ENCODE measurements at places on chromosomes 6 and 20.

DNA sequence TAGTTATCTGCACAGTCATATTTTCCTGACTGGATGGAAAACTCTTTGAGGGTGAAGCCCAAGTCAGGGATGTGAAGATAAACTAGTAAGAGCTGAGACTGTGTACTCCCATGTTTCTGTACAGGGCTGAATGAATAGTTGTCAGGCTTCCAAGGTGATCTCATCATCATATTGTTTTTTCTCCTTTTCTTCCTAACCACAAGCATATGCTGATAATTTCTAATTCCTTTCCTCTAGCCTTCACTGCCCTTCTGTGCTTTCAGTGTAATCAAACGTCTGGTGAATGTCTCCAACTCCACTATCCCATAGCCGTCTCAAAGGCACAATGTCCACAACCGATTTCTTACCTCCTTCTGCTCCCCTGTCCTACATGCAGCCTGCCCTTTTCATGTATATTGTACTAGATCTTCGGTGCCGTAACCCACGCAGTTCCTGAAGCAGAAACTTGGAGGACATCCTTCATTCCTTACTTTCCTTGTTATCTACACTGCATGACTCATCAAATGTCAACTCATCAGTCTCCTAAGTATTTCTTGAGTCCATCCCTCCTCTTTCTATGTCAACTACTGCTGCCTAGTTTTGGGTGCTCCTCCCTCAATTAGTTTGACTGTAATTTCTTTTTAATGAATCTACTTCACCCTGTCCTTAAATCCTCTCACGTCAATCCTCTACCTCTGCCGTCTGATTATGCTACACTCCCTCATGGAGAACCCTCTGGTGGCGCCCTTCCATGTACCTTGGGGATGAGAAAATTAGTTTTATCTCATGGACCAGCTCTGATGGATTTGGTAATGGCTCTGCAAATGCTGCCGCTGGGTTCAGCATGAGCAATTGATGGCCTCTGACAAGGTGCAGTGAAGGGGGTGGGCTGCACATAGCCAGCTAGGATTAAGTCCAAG, 21.9 kb downstream of the NCOA7 start:
- no peak for DNase-seq

- no peak for DNase-seq
These were observed 109.2 kb upstream of the MCHR2 start for GRCh38 chr6:100103194-100103593.

- no peak for DNase-seq
These were observed 227.3 kb downstream of the PREX1 start for GRCh38 chr20:48600470-48600945.

DNA sequence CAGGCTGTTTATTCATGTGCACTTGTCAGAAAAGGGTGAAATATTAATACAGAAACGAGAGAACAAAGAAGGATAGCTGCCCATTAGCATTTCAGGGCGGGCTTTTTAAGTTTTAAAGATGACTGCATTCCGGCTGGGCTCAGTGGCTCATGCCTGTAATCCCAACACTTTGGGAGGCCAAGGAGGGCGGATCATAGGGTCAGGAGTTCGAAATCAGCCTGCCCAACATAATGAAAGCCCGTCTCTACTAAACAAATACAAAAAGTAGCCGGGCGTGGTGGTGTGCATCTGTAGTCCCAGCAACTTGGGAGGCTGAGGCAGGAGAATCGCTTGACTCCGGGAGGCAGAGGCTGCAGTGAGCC, 130.5 kb downstream of the HFE start:
- DNase-seq, result no peak

GRCh38 chr6:29507319-29507718, 19.6 kb upstream of the MAS1L start:
- no peak for DNase-seq

DNA sequence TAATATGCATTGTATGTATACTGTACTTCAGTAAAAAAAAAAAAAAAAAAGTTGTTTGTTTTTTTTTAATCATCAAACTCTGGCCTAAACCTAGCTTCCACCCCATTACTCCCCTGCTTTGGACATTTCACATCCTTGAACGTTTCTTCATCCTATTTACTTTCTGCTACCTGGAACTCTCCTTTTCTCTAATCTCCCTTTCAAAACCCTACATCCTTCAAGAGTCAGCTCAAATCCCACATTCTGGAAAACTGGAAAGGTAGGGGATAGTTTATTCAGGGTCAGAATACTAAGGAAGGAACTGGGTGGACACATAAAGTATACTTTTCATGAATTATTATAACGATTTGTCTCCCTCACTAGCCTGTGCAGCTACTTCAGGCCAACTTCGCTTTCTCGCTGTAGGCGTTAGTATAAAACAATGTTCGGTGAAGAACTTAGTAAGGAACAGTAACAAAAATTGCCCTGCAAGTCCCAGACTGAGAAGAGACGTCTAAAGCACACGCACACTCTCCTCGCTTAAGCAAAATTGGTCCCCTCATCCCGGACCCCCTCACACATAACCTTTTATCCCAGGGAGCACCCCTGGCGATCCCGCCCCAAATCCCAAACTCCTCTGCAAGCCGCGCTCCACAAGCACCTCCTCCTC, 775 bp downstream of the PIGU start:
- no peak for DNase-seq

DNA sequence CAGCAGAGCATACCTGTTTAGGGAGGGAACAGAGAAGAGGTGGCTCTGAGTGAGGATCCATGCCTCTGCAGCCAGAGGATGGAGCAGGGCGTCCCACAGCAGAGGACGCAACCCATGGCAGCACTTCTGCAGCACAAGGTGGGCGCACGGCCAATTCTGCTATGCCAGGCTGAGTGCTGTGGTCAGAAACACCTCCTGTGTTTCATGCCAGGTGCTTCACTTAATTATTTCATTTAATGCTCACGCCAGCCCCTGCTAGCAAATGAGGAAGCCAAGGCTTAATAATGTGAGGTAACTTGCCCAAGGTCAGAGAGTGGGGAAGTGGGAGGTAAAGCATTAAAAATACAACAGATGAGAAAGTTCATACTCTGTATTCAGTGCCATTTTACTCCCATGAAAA, 68.5 kb upstream of the PTGIS start:
- DNase-seq, result no peak

- DNase-seq, result no peak
These were observed 84.3 kb upstream of the THBS2 start for GRCh38 chr6:169337886-169338445.

DNA sequence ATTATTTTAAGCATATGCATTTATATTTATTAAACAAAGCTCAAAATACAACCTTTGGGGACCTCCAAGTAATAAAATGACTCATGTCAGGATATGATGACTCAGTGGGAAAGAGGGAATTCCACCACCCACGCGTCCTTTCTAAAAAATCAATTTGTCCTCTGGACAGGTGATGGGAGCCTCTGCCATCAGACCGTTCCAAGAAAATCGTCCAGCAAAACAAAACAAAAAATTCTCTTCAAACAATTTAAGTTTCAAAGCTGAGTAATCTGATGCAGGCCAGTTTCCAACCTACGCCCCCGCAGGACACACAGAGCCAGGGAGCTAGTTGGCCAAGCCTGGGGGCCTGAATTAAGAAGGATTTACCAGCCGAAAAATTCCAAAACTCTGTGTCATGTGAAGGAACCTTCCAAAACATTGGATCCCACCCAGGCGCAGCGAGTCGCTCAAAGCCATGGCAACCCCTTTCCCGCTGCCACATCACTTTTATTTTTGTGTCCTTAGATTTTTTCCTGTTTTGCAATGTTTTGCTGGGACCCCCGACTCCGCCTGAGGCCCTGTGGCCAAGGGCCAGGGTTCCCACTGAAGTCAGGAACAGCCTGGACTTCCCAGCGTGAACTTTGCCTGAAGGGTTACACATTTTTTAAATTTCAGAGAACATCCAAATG, 95.3 kb downstream of the NFATC2 start:
- DNase-seq, result no peak

GRCh38 chr6:118993803-118994251, 58.9 kb upstream of the MCM9 start:
- no peak for DNase-seq

GRCh38 chr6:136544326-136544725, 5.9 kb downstream of the MAP7 start:
- no peak for DNase-seq

DNA sequence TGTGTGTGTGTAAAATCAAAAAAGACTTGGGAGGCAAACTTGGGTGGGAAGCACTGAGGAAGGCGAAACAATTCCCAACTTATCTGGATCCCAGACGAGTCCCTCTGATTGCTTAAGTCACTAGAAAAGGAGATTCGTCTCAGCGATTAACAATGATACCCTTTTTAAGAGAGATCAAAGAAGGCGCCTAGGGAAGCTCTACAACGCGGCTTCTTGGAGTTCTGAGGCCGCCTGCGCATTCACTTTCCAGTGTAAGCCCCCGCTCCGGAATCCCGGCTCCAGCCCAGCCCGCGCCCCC, 8.7 kb upstream of the TBX18 start:
- no peak for DNase-seq

GRCh38 chr6:87483929-87484328, 11.2 kb downstream of the SLC35A1 start:
- peak; percentile 52 for DNase-seq

- peak; percentile 50 for DNase-seq
These were observed 827 bp downstream of the E2F3 start for GRCh38 chr6:20402342-20403069.

- no peak for DNase-seq
These were observed 2.6 kb upstream of the TBX18 start for GRCh38 chr6:84766799-84767525.

DNA sequence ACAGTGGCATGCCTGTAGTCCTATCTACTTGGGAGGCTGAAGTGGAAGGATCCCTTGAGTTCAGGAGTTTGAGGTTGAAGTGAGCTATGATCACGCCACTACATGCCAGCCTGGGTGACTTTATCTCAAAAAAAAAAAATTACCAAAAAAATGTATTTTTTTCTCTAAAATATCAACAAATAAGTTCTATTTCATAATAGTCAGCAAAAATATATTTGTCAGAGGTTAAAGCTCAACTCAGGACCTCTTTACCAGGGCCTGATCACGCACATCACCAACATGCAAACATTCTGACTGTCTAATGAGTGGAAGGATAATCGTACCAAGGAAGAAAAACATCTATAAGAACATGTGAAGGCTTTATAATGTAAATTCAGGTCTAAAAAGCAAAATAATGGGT, 387.0 kb downstream of the SYNE1 start:
- DNase-seq, result no peak

DNA sequence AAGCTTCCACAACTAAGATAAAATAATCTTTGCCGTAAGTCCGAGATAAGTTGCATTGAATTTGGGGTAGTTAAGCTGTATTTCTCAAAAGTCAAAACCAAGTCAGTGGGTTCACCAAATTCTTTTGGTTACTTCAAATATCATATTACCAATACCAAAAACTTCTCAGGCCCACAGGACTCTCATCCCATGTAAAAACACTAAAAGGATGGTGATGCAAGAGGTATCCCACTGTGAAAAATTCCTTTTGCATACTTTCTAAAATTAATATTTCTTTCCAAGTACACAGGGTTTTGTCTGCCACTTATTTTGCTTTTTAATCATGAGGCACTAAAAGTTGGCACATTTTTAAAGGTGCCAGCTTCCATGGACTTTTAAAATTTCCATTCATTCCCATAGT, 151.3 kb downstream of the GJA10 start:
- DNase-seq, result no peak

GRCh38 chr20:19015351-19016139, 196.9 kb upstream of the SLC24A3 start:
- no peak for DNase-seq

GRCh38 chr6:69696273-69696672, 100.5 kb downstream of the LMBRD1 start:
- no peak for DNase-seq

DNA sequence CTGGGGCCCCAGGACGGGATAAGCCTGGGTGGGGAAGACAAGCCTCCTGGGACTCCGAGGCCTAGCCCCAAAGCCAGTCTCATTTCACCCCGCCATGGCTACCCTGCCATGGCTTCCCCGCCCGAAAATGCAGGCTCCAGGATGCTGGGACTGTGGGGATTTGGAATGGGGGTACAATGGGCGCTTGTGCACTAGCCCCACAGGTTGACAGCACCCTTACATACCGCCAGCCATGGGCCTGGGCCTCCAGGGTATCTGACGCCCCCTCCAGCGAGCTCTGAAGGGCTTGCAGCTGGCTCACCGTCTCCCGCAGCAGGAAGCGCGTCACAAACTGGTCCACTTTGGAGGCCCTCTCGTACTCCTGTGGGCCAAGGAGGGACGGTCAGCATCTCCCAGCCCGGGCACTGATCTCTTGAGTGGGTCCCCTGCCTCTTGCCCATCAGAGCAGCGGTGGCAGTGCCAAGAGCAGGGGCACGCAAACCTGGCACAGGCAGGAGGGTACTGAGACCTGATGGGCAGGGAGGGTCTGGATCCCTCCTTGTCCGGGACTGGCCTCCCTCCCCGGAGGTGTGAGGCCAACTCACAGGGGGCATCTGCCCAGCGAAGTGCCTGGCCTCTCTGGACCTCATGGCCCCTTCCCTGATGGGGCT, 2.0 kb upstream of the C20orf144 start:
- no peak for DNase-seq

DNA sequence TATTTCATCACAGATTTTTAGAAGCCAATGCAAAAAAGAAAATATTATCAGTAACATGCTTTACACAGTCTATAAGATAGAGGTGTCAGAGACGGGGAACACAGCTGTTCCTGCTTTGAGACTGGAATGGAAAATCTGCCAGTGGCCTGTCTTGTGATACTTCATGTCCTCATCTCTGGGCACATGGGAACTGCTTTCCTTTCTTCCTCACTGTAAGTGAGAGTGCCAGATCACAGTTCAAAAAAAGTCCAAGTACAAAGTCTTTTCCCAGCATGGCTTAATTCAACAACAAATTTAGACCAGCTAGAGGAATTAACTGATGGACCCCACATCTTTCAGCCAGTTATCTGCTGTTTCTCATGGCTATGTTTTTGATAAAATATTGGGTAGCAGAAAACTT, 490.4 kb downstream of the CDKAL1 start:
- DNase-seq, result no peak

- DNase-seq, result no peak
These were observed 12.0 kb downstream of the LPIN3 start for GRCh38 chr20:41352666-41353065.

DNA sequence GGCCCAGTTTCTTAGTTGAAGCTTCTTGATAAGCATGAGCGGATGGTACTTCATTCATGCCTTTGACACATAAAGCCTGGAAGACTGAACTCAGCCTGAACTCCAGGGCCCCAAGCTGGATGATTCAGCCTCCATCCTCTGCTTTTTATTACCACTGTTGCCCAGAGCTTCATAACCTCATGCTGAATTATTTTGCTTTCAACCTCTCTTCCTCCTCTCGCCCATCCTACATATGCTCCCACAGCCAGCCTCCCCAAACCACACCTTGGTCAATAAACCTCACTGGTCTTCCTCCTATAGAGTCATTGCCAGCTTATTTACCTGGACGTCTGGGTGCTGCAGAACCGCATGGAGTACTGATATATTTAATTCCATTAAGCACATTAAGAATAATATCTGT, 59.4 kb downstream of the SLC35B3 start:
- DNase-seq, result no peak

All from Caco-2 (cell line).